ENCODE measurements at places on chromosomes 13 and 19. TPM values are rescaled to one million over a fixed set of nuclear protein-coding genes. Genes with fewer than 3 reads are reported as not detected.

RFX1 gene
- total RNA-seq: 11.5 TPM

DNA sequence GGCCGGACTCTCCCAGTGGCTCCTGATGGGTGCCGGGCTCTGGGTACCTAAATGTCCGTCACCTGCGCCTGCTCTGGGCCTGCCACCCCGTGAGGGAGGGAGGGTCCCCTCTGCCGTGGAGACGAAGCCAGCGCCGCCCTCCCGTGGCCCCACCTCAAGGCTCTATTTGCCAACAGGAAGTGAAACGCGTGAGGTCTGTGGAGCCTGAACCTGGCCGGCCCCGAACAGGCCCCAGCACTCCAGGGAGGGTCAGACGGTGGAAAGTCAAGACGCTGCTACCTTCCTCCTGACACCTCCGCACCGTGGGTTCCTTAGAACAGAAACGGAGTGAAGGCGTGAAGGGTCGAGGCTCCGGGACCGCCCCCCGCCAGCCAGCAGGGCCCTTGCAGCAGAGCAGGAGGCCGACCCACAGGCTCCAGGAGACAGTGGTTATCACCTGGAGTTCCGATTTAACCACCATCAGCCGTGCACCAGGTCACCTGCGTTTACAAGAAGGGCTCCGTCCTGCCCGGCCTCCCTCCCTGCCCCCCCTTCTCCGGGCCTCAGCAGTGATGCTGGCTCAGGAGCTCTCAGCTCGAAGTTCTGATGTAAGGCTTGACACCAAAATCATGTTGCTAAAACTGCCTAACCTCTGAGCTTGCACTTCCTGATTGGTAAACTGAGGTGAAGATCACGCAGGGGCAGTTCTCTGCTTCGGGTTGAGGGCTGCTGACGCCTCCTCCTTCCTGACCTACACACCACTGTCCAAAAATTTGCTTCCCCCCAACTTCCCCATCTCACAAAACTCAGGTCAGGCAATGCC, 50.9 kb upstream of the C13orf46 start:
- peak; percentile 57 for DNase-seq

- peak; percentile 34 for DNase-seq
Observed at GRCh38 chr13:44576351-44577235, 463 bp upstream of the TSC22D1 start.

TTYH1 gene
- 3.0 TPM for total RNA-seq

KCNJ14 gene
- 0.25 TPM for total RNA-seq

GRCh38 chr19:5109560-5109959, 140.6 kb downstream of the KDM4B start:
- DNase-seq: no peak
